Stimulated activated CD8-positive, alpha-beta memory T cell treated with anti-CD3 and anti-CD28 coated beads, Interleukin-4, amount 100 ng/mL, for 24 hours (primary cell): ENCODE measurements at places on chromosomes 3 and 15.

GRCh38 chr15:73313861-73314260, 54.9 kb downstream of the HCN4 start:
- DNase-seq = no peak

GRCh38 chr3:177427540-177427939, 230.3 kb upstream of the TBL1XR1 start:
- no peak for DNase-seq

GRCh38 chr15:64343222-64343621, 12.8 kb downstream of the CSNK1G1 start:
- no peak for DNase-seq

- DNase-seq = no peak
Measured at GRCh38 chr15:78083687-78084448, 6.4 kb upstream of the TBC1D2B start.

GRCh38 chr3:13571264-13571663, 22.3 kb downstream of the FBLN2 start:
- DNase-seq = no peak

- DNase-seq = no peak
Measured at GRCh38 chr3:181844211-181844610, 132.5 kb downstream of the SOX2 start.

GRCh38 chr3:160806686-160807085, 50.7 kb downstream of the PPM1L start:
- DNase-seq = no peak

DNA sequence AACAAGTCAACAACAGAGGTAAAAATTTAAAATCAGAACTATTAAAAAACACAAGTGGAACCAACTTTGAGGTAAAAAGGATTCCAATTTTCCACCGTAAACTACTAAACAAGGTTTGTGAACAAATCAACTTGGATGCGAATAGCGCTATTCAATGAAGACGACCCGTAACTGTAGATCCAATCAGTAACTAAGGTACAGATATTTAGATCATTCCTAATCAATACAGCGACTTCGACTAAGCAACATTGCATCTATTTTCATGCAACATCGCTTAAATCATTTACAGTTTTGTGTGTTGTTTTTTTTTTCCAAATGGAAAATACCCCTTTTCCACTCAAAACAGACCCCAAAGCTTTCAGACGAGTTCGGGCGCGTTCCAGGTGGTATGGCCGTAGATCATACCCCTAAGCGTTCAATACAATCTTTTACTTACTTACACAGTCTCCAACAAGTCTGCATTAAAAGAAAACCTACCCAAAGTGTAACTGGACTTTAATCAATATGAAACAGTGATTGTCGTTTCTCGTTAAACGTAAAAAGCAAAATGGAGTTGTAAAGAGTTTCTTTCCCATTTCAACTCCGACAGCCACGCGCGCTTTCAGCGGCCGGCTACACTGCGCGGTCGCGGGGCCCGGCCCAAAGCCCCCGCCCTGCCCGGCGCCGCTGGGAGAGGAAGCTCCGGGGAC, 786 bp downstream of the RHOA start:
- no peak for DNase-seq

- no peak for DNase-seq
Measured at GRCh38 chr15:42712584-42712983, 24.3 kb downstream of the CDAN1 start.

DNA sequence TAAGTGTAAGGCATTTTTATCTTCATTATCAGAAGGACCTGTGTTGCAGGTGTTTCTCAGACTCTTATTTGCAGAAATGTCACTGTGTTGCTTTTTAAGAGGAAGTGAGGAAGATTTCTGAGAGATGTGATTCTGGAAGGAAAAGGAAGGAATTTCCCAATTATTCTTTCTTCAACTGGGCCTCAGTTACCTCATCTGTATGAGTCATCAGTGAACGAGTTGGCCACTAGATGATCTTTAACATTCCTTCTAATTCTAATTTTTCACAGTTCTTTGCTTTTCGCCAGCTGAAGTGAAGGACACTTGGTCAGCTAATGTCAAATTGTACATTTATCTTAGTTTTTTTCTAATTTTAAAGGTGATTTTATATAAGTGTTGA, 28.9 kb downstream of the CLEC3B start:
- no peak for DNase-seq

DNA sequence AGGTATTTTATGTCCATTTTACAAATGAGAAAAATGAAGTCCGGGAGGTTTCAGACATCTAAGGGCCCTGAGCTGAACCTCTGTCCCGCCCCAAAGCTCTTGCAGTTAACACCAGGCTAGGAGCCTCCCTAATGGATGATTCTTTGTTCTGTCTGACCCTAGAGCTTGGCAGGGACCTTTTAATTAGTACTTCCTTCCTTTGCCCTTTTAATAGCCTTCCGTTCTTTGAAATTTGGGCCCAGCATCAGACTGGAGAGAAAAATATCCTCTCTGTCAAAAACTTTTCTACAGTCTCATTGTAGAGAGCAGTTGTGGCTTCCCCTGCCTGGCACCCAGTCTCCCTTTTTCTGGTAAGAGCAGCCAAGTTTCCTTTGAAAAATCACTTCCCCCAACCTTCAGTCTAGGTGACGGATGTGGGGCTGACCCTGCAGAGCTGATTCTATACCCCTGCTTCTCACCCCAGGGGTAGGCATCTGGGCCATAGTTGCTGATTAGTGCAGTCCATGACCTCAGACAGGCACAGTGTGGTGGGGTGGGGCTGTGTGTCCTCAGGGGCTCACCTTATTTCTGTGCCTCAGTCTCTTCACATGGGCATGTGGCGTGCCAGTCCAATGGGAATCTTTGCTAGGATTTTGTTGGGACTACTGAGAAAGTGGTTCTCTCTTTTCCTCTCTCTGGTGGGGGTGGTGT, 220.4 kb downstream of the ADAMTS9 start:
- no peak for DNase-seq

GRCh38 chr3:64351713-64352638, 126.7 kb upstream of the PRICKLE2 start:
- DNase-seq = no peak

DNA sequence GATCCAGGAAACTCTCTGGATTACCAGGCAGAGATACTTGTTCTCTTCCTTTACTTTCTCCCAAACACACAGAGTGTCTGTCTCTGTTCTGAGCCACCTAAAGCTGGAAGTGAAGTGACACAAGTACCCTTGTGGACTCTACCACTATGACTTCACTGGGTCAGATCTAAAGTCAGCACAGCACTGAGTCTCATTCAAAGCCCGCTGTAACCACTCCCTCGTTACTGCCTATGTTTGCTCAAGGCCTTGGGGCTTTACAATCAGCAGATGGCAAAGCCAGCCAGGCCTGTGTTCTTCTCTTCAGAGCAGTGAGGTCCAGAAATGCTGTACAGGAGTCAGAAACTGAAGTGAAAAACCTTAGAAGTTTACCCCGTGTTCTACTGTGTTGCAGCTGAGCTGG, 588.3 kb upstream of the SEMA6D start:
- no peak for DNase-seq

DNA sequence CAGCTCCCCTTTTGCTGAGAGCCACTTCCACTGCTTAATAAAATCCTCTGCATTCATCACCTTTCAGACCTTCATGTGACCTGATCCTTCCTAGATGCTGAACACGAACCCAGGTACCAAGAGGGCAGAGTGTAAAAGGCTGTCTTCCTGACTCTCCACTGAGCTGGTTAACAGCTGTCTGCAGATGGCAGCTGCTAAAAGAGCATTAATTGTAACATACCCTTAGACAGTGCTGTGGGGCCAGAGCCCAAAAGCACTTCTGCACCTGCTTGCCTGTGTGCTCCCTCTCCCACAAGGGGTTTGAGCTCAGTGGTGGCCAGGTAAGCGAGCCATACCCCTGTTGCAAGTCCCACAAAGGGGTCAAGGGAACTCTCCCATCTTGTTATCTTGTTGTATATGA, 187.3 kb downstream of the UBE2E2 start:
- no peak for DNase-seq

DNA sequence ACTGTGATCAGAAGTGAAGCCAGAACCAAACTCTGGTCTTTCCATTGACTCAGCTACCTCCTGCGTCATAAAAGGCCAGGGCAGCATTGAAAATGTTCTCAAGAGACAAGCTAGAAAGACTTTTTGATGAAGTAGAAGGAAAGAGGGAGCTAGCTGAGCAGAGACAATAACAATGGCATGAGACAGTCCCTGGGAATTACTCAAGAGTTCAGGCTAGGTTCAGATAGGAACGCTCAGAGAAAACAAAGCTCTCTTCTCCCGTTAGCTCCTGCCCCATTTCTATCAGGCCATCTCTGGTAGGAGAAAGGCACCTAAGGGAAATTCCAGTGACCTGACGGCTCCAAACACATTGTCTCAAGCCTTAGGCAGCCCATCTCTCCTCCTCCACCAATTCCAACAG, 7.0 kb upstream of the OXTR start:
- DNase-seq = no peak

- DNase-seq = peak; percentile 16
Measured at GRCh38 chr3:45064512-45065372, 38.6 kb downstream of the CLEC3B start.

DNA sequence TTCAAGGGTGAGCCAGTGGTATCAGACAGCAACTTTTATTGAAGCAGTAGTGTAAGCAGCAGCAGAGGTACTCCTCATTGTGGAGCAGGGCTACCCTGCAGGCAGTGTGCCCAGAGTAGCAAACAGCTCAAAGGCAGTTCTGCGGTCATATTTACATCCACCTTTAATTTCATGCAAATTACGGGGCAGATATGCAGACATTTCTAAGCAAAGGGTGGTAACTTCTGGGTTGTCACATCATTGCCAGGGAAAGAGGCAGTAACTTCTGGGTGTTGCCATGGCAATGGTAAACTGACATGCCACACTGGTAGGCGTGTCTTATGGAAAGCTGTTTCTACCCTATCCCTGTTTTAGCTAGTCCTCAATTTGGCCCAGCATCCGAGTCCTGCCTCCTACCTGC, 46.5 kb upstream of the CLDN18 start:
- DNase-seq = no peak

DNA sequence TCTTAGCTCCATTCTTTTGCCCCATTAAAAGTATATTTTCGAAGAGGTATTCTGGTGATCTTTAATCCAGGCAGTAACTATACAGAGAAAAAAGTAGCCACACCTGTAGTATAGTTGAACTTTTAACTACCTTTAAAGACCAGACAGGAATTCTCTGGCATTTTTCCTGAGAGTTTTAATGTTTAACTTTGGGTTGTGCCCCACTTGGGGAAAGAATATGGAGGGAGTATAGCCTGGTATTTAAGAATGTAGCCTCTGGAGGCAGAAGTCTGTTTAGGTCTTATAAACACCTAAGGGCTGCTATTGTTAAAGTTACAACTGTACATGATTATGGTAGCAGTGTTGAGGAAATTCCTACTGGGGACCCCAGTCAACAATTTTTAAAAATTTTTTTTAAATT, 19.3 kb downstream of the C3orf85 start:
- no peak for DNase-seq

- no peak for DNase-seq
Measured at GRCh38 chr15:73717206-73717605, 33.0 kb downstream of the CD276 start.

- DNase-seq = no peak
Measured at GRCh38 chr3:15204005-15204404, 2.0 kb upstream of the CAPN7 start.

GRCh38 chr3:171494457-171495109, 34.4 kb upstream of the TNIK start:
- no peak for DNase-seq

- DNase-seq = no peak
Measured at GRCh38 chr15:69590932-69591524, 138.4 kb downstream of the RPLP1 start.

DNA sequence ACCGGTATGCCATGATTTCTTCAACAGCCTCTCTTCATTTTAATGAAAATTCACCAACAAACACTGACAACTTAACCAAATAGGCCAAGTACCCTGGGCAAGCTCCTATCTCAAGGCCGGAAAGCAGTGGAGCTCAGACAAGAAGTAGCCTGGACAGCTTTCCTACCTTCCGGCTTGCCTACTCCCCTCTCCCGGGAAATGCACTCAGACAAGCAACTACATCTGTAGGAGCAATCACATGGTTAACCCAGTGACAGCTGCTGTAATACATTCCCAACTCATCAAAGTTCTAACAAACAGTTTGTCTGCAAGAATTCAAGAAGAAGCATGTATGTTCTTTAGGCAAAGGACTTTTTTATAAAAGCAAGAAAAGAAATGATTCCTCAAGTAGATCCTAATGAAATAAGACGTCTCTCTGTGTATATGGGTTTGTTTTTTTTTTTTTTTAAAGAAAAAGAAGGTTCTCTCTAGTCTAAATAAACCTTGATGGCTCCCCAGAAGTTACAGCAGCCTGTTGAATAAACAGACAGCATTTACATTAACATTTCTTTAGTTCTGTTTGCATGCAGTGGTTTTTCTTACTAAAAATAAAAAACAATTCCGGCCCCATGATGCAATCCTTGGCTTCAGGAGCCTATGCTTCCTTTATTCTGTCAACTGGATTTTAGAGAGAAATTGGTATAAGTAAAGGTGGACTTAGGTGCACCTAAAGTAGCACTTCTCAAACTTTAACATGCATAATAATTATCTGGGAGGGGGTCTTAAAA, 278.7 kb downstream of the NEK10 start:
- DNase-seq = no peak

- DNase-seq = no peak
Measured at GRCh38 chr3:191528589-191528988, 67.6 kb downstream of the PYDC2 start.

DNA sequence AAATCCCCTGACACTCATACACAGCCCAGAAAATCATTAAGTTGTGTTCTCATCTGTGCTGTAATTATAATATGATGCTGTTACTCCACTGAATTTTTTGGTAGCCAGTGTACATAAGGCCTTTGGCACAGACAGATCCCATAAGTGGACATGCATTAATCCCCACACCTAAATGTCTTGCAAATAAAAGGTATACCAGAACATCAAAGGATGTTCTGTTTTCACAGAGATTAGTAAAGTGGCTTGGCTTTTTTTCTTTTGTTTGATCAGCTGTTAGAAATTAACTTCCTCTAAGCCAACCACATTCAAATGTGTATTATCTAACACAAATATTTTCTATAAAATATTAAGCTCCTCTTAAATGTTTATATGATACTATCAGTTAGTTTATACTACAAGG, 2.7 kb downstream of the SST start:
- DNase-seq = no peak

GRCh38 chr15:61575597-61575996, 346.5 kb upstream of the RORA start:
- DNase-seq = no peak

GRCh38 chr3:11288786-11289637, 16.8 kb downstream of the ATG7 start:
- DNase-seq = no peak

DNA sequence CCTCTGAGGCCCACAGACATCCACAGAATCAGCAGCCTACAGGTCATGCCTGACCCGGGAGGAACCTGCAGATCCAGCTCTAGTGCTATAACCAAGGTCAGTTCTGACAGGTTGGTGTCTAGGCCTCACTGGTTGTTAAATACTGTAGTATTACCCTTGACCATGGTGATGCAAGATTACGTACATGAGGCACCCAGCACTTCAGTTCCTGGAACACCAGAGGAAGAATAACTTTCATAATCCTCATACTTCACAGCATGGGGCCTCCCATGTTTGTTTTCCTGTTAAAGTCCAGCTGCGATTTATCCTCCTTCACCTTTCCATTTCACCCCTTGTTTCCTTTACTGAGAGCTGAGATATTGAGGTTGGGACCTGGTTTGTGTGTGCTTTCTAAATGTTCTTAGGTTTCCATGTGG, 34.4 kb upstream of the GLCE start:
- no peak for DNase-seq
